ENCODE measurements at places on chromosomes 16 and 17.

GRCh38 chr17:83010206-83011200 is 68.9 kb upstream of the METRNL start:
- peak; percentile 17 for DNase-seq

- DNase-seq = peak; percentile 96
Observed at GRCh38 chr17:35726127-35726952, 5.1 kb upstream of the RASL10B start.

DNA sequence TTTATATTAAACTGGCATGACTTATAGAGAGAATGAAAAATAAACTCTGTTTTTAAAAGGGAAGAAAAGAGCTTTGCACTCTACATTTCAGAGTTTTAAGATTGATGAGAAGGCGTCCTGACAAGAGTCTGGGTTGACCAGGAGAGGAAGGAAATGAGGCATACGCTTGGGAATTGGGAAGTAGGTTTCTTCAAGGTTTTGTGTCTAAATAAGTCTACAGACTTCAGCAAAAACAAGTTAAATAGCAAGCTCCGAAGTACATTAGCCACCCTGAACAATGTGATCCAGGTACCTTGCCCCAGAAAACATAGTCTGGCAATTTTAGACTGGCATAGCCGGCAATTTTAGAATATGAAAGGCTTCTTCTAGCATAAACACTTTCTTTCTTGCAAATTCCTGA is 28.5 kb upstream of the CCDC182 start:
- DNase-seq = no peak

- peak; percentile 35 for DNase-seq
Observed at GRCh38 chr17:55062921-55063320, 94.4 kb downstream of the STXBP4 start.

- DNase-seq = peak; percentile 3
Observed at GRCh38 chr17:67534941-67535340, 157.9 kb downstream of the PITPNC1 start.

- DNase-seq = no peak
Observed at GRCh38 chr17:73874008-73874720, 229.9 kb upstream of the SDK2 start.

GRCh38 chr16:86065711-86066110 is 166.7 kb downstream of the IRF8 start:
- no peak for DNase-seq

- peak; percentile 30 for DNase-seq
Observed at GRCh38 chr17:77882481-77883212, 75.9 kb upstream of the TNRC6C start.

DNA sequence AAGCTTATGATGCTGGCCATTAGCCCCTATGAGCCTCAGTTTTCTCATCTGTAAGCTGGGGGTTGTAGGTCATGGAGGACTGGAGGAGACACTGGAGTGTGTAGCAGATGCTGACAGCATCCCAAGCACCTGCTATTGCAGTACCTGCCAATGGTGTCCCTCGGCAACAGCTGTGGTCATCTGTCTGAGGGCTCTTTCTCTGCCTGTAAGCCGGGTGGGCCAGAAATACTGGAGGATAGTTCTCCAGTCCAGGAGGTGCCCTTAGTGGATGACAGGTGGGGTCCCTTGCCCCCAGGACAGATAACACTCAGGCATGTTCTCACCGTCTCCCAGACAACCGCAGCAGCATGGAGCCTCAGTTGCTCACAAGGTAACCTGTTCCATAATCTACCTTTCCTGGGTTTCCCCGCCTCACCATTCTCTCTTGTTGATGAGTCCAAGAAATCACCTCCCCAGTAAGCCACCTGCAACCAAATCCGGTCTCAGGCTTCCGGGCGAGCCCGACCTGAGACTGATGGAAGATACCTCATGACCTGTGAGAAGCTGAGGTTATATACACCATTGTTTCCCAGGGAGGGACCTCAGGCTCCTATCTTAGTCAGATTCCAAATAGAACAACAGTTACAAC is 23.8 kb downstream of the NLRP1 start:
- no peak for DNase-seq

GRCh38 chr17:57289130-57289529 is 32.8 kb downstream of the MSI2 start:
- no peak for DNase-seq

DNA sequence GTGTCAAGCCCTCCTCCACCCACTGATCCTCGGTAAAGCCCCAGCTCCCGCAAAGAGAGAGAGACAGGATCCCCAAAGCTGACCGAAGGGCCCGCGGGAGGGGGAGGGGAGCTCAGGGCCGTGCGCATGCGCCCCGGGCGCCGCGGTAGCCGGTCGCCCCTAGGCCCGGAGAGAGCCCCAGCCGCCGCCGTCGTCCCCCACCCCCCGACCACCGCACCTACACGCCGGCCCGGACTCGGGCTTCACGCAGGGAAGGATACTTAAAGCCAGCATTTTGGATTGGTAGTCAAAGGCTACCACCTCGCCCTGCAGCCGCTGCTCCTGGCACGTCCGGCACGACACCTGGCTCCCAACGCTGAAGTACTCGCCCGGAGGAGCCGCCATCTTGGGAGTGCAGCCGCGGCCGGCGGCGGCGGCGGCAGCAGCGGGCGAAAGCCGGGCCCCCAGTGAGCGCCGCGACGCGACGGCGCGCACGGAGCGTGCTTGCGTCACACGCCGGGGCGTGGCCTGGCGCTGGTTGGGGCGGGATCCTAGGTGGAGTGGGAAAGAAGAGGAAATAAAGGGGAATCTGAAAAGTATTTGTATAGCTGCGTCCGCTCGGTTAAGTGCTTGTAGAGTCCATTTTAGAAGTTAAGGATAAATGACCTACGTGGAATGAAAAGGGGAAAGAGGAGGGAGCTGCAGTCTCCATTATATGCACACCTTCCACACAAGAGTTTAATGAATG is at the start of gene LSM12:
Gene LSM12, minus strand, starts transcription at position 468 of the 727 bp plus-strand sequence. Its CDS starts 84 bp downstream, at position 384.
- DNase-seq = peak; percentile 92

- no peak for DNase-seq
Observed at GRCh38 chr16:85394456-85395206, 218.5 kb upstream of the GSE1 start.

DNA sequence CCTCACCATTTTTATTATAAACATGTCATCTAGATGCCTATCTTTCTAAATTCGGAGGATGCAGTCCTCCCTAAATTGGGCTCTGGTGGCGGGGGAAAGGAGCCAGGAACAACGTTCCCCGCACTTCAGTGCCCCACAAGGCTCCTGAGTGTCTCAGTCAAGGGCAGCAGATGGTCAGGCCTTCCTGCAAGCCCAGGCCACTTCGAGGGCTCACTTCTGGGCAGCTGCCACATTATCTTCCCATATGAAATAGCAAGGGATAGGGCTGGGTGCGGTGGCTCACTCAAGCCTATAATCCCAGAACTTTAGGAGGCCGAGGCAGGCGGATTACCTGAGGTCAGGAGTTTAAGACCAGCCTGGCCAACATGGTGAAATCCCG is 32.3 kb downstream of the FBXO31 start:
- DNase-seq = no peak
